Fibroblast of skin of scalp (primary cell): ENCODE measurements at places on chromosomes 16 and 17.

GRCh38 chr17:80082403-80083135 lies 18.8 kb upstream of the GAA start:
- peak; percentile 73 for DNase-seq

DNA sequence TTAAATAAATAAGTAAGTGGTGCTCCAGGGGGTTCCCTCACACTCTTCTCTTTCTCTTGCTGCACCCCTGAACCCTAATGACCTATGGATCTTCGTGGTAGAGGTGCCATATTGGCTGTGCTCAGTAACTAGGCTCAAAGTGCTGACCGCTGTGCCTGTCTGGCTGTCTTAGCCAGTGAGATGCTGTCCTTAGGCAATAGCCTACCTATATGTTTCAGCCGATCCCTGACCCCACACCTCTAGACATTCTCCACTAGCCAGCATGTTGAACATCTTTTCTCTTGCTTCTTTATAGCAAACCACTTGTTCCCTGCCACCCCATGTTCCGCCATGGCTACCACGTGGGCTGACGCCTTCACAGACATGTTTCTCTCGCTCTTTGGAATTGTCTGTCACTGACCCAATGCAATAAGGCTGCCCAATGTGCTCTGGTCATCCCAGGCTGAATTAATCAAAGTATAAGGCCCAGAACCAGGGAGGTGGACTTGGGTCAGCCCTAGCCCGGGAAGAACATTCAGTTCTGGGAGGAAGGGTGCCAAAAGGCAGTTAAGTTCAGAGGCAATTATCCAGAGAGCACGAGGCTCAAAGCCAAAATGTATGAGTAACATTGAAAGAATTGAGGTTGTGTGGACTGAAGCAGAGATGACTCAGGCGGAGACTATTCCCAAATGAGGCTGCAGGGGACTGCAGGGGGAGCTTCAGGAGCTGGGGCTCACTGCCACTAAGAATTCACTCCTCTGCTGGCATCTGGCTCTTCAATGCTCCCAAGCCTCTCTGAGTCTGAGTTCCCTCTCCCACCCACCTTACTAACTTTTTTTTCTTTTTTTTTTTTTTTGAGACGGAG lies 28.7 kb upstream of the TNRC6A start:
- peak; percentile 99 for DNase-seq

GRCh38 chr17:74467221-74467951 lies 952 bp downstream of the CD300A start:
- DNase-seq = no peak

DNA sequence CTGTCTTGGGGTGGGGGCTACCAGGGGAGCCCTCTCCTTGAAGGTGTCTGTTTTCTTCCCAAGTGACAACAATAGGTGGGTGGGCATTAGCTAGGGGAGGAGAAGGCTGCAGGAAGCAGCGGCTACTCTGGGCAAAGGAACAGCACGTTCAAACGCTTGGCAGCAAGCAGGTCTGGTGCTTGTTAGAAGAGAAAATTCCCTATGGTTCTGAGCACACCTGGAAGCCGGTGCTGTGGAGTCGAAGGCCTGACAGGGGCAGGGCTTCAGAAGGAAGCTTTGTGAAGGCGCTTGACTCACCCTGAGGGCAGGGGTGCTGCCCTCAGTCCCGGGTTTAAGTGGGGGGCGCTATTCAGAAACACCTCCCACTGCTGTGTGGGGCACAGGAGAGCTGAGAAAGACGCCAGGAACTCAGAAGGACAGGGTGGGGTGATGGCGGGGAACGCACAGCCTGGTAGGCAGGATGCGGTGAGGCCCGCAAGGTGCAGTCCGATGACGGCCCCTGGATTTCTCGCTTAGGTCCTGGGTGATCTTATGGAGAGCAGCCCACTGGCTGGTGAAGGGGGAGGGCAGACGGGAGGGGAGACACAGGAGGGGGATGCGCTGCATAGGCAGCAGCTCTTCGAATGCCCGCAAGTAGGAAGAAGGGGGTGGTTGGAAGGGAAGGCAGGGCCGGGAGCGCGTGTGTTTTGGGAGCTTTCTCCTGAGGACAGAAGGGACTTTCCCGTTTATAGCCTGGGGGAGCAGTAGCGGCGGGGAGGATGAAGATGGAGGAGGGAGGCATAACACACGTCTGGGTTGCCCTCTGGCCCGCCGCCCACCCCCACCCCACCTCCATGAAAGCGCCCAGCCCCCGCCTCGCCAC lies 3.2 kb downstream of the GJD3 start:
- DNase-seq = no peak

- no peak for DNase-seq
Measured at GRCh38 chr17:69305177-69305576, 21.8 kb downstream of the ABCA5 start.

GRCh38 chr17:6468051-6468790 lies 24.0 kb downstream of the PIMREG start:
- DNase-seq = no peak
